ENCODE measurements at places on chromosomes 11 and 22.
A peak's percentile ranks its signal among the peaks of the same experiment; 100 is the strongest.

- no peak for DNase-seq
Measured at GRCh38 chr22:49503896-49504521, 323.7 kb downstream of the BRD1 start.

- no peak for DNase-seq
Measured at GRCh38 chr11:22389526-22390282, 51.5 kb downstream of the SLC17A6 start.

GRCh38 chr11:117143871-117144476 is at the start of gene PAFAH1B2:
PAFAH1B2 (plus strand) TSS chr11:117144287; CDS start chr11:117152448, 8,161 bp downstream.
- peak; percentile 95 for DNase-seq

DNA sequence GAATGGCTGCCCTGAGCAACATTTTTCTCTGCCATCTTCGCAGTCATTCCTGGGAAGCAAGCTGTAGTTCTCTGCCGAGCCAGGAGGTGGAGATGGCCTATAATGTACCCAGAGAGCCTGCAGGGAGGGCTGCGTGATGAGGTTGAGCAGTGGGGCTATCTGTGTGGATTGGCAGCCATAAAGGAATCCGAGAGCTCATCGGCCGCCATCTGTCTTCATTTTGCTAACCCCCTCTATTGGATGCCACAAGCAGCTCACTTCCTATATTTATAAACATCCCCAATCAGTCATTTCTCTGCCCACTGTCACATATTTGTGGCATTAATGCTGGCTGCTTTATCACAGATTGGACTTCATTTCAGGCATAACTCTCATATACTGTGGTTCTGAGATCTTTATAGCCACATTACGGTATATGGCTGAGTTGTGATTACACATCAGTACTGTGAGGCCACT is 209.5 kb downstream of the NTM start:
- DNase-seq = no peak

GRCh38 chr11:58652726-58653280 is 30.3 kb downstream of the CNTF start:
- DNase-seq = no peak

- no peak for DNase-seq
Measured at GRCh38 chr11:113288286-113288863, 26.0 kb upstream of the TTC12 start.

DNA sequence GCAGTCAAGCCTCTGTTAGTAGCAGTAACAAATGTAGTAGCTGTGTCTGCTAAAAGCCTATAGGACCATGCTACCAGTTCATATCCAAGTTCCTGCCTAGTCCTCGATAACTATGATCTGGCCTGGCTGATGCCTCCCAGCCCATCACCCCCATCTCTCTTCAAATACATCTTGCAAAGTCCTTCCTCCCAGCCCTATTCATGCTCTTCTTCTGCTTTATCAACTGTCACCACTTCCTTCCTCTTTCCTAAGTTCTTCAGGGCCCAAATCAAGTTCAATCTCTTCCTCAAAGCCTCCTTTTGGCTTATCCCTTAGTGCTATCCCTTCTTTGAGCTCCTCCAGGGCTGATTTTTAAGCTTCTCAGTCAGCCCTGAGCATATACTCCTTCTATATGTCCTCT is 150.9 kb upstream of the THY1 start:
- no peak for DNase-seq

DNA sequence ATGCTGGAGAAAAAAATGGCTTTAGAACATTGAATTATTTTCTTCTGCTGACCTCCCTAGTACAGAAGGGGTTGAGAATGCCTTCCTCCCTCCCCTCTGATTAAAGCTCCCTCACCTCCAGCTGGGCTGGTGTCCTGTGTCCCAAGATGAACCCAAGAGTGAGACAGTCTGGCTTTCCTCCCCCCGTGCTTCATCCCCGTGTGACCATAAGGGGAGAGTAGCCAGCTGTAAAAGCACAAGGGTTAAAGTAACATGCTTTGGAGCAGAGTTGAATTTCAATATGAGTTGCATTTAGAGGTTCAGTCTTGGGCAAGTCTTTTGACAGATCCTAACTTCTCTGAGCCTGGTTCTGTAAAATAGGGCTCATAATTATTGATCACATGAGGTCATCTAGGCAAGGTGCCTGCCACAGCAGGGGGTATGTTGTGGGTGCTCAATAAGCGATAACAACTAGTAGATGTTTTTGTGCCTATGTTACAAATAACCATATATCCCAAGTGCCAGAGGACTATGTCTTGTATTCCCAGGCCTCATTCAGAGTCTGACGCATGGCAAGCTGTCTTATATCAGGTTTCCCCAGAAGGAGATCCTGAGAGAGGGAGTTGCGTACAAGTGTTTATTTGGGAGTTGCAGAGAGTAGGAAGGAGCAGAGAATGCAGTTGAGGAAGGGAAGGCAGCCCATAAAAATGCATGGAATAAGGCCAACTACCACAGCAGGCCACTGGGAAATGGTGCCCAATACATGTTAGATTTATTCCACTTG is 4.1 kb downstream of the PRG2 start:
- no peak for DNase-seq

- no peak for DNase-seq
Measured at GRCh38 chr11:68224606-68225005, 11.5 kb upstream of the KMT5B start.

DNA sequence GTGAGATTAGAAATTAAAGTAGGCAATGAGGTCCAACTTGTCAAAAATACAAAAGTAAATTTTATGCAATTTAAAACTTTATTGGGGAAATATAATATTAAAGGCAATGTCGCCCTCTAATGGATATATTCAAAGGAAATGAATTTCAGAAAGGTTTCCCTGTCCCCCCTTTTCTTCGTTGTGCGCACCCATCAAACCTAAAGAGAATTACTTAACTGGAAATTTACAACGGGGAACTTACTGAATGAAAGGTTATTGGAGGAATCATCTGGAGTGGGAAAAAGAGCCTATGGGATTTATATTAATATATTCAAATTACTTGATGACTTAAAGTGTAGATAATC is 1.7 kb upstream of the ABTB2 start:
- no peak for DNase-seq

GRCh38 chr11:88515002-88515401 is 177.5 kb upstream of the CTSC start:
- DNase-seq = no peak

DNA sequence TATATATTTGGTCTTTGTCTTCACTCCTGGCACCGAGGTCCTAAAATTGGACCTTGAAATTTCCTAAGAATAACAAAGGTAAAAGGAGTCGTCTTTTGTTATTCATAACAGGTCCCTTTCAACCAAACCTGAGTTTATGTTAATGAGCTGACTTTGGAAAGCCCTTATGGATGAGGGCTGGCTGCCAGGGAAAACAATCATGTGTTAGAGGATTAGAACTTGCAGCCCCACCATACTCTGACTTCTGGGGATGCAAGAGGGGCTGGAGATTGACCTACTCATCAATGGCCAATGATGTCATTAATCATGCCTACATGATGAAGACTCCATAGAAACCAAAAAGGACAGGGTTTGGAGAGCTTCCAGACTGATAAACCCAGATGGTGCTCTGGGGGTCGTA is 118.9 kb downstream of the MRTFA start:
- DNase-seq = no peak

- no peak for DNase-seq
Measured at GRCh38 chr22:46681010-46681409, 57.0 kb downstream of the CERK start.

GRCh38 chr11:56916587-56916986 is 72.1 kb upstream of the OR5AK2 start:
- no peak for DNase-seq

DNA sequence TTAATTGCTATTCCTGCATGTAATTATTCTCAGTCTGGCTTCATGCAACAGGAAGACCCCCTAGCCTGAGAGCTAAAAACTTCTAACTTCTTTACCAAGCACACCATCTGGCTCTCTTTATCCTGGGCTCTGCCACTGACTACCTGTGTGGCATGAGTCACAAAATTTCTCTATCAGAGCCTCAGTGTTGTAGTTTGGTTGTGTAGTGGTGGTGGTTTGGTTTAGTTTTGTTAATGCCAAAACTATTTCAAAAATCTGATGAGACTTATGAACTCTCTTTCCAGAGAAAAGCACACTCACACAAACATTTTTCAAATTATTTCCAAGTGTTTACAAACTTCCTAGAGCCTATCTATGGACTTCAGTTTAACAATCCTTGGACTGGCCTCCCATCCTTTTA is 7.5 kb upstream of the IL17RA start:
- DNase-seq = no peak

DNA sequence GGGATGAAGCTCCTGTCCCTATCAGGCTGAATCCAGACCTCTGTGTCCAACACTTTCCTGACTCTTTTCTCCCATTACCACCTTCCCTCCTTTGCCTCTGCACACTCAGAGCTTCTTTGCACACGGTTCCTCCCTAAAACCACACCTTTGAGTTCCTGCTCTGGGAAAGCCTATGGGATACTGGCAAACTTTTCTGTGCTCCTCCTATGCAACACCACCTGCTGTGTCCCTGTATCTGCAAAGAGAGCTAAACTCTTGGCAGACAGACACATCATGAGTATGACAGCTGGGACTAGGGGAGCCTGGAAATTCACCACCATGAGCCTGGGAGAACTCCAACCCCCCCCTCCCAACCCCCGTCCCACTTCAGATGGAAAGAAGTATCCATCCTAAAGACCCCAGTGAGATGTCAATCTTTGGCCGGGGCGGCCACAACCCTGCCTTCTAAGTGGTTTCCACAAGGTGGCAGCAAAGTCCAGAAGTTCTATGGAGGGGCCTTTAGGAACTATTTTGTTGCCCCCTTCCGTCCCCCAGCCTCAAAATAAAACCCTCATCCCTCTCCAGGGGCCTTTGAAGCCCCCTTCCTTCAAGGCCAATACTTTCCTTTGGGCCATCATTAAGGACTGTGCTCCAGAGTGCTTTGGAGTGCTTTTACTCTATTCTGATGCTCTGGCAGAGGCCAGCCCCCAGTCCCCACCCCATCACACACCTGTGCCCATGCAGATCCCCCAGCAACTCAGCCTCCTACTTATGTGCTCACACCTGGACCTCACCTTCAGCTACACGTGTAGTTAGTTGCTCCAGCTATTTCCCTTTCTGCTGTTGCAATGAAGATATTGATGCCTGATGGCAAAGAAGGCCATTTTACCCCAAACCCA is 19.4 kb downstream of the HTR3A start:
- no peak for DNase-seq

DNA sequence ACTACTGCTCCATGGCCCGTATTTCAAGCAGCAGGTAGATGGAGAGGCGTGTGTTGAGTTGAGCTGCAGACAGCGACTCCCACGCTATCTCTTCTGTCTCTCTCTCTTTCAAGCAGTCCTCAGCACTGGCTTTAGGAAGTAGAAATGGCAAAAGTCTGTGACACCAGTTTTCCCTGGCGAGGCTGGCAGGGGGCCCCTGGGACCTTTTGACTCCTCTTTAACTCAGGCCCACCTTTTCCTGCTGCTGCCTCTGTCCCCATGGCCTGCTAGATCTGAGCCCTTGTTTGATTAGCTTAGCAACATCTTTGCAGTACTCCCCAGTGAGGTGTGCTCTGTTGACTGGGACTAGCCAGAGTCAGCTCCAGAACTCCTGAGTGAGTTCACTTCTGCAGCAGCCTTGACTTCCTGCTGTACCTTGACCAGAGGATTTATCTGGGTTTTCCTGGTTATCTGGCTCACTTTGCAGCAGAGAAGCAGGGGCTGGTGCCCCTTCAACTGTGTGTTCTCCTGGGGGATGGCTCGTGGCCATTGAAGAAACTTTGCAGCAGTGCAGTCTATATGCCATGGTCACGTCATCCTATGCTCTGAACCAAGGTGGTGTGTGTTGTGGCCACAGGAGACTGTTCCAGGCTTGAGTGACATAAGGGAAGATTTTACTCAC is 183.9 kb downstream of the DBX1 start:
- DNase-seq = no peak

- DNase-seq = no peak
Measured at GRCh38 chr11:110092111-110092514, 1.1 kb upstream of the ZC3H12C start.

DNA sequence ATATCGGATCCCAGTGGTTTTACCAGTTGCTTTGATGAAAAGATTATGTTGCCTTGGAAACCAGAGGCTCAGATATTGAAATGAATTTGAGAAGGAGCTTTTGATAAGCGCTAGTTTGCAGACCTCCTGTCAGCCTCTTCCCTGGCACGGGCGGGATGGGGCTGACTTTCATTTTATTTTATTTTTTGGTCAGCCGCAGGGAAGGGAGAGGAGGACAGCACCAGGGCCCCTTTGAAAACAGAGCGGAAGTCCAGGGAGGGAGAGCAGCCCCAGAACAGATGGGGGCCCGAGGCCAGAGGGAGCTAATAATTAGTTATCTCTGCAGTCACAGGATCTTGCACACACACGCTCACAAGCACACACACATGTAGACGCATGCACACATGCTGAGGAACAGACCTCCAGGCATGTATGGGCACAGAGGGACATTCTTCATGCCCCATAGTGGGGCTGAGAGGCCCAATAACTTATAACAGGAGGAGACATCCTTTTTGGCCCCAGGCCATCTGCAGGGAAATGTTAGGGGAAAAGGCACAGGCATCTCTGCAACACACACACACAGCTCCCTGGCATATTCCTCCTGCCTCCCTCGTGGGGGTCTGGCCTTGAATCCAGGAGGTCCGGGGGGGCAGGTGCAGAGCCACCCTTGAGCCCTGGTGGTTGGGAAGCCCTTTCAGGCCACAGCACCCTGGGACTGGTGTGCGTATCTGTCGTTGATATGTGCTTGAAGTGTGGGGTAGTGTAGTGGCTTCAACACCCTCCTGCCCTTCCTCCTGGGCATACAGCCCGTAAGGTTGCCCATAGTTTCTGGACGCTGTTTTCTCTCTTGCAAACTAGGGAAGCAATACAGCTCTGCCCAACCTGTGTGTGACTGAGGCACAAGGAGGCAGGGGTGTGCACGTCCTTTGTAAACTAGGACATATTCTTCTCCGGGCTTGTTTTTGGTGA is 117.3 kb downstream of the CEP164 start:
- no peak for DNase-seq

DNA sequence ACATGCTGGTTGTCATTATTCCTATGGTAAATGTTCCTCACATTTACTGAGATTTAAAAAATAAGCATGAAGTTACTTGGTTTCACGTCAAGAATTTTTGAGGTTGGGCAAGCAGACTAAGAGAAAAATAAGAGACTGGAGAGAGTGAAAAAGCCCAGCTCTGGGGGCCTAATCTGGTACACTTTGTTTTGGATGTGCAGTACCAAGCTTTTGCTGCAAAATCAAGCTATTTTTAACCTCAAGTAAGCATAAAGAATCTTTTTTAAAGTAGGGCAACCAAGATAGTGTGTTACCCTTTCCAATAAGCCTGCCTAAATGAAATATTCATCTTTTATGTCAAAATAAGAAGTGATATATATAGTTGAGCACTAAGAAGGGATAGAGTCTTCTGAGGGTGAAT is 79.4 kb upstream of the ARHGAP20 start:
- no peak for DNase-seq
